Right ventricle myocardium superior (tissue), 1 donor: ENCODE measurements at places on chromosomes 7 and 10.

- no peak for DNase-seq
These were observed 832 bp downstream of the PDLIM1 start for GRCh38 chr10:95289921-95290421.

DNA sequence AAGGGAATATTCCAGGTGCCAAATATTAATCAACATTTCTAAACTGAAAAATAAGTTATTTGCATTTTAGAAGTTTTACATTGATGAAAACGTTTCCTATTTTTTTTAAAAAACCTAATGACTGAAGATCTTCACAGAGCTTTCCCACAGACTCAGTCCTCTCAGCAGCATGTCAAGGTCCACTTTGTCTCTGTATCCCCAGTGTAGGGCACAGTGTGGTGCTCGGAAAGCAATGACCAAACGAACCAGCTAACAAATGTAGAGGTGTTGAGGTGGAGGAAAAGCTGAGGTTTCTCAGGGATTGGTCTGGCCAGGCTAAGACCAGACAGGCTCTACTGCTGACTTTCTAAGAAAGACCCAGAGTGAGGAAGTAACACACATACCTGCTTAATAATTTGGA is 202.2 kb upstream of the CDCA7L start:
- DNase-seq = no peak

DNA sequence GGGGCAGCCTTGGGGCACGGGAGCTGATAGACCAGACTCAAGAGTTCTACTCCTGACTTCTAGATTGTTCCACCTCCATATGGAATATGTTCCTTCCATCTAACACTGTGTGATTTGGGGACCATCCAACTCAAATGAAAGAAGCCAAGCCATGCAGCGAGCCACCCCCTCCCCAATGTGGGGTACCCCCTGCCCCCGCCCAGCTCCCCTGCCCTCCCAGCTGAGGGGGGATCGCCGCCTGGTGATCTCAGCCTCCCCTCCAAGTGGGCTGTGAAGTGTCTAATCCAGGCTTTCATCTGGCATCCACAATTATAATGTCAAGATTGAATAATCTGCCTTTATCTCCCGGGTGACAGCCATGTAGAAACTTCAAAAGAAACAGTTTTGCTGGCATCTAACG is 246.1 kb downstream of the RPS24 start:
- DNase-seq = no peak

DNA sequence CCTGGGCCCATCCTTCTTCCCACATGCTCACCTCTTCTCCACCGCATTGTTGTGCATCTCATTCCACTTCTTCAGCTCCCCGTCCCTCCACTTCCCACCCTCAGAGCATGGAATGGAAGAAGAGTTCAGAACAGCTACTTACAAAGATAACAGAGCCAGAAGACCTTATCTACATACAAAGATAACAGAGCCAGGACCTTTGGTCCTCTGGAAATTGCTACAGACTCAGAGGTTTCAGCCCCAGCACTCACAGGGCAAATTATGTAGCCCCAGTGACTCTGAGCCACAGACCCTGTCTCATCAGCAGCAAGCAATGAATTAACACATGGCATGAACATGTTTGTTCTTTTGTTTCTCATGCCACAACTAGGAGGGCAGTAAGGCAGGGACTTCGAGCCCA is 28.7 kb upstream of the SLC29A3 start:
- DNase-seq = no peak

GRCh38 chr7:73997056-73997455 is 30.9 kb upstream of the ELN start:
- DNase-seq = no peak

- no peak for DNase-seq
These were observed 312.1 kb downstream of the SKIDA1 start for GRCh38 chr10:21213381-21213780.
